T1000 (cell line): ENCODE measurements at places on chromosomes 2 and 18.
A peak's percentile ranks its signal among the peaks of the same experiment; 100 is the strongest.

GRCh38 chr2:84939426-84940087 is 31.4 kb upstream of the KCMF1 start:
- no peak for DNase-seq

DNA sequence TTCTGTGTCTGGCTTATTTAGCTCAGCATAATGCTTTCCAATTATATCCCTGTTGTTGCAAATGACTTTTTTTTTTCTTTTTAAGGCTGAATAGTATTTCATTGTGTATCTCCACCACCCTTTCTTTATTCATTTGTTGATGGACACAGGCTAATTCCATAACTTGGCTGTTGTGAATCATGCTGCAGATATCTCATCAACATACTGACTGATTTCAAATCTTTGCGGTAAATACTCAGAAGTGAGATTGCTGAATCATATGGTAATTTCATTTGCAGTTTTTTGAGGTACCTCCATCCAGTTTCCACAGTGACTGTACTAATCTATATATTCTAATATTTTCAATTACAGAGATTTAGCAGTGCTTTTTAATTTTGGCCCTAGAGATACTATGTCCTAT is 266.2 kb downstream of the TMX3 start:
- no peak for DNase-seq

DNA sequence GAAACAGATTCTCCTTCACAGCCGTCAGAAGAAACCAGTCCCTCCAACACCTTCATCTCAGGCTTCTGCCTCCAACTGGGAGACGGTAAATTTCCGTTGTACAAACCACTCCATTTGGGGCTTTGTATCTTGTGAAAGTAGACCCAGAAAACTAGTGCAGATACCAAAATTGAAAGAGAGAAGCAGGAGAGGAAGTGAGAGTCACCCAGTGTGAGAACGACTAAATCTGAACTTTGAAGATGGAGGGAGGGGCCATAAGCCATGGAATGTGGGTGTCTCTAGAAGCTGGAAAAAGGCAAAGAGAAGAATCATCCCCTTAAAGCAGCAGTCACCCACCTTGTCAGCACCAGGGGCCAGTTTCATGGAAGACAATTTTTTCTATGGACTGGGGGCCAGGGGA is 88.3 kb upstream of the LRATD1 start:
- no peak for DNase-seq

GRCh38 chr2:240557101-240557751 is 562 bp downstream of the ANKMY1 start:
- no peak for DNase-seq

DNA sequence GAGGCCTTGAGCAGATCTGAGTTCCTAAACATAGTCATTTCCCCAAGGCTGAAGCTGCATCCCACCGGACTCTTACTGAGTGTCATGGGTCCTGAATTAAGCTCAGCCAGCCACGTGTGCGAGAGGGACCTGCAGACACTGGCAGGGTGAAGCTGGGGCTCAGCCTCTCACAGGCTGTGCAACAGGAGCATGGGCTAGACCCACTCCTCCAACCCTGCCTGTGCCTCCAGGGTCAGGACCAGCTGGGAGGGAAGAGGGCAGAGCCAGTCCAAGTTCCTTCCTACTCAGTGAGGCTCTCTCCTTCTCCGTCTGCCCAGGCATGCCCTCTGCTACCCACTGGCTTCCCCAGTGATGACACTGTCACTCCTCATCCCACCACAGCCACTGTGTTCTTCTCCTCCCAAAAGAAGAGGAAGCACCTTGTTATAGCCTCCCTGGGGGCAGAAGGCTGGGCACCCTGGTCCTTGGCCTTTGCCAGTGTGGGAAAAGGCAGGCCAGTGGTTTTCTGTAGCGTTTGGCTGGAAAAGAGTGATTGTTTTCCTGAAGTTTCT is 78.9 kb downstream of the KCNF1 start:
- DNase-seq = no peak

GRCh38 chr2:73003027-73003426 is 68.5 kb downstream of the SFXN5 start:
- no peak for DNase-seq

DNA sequence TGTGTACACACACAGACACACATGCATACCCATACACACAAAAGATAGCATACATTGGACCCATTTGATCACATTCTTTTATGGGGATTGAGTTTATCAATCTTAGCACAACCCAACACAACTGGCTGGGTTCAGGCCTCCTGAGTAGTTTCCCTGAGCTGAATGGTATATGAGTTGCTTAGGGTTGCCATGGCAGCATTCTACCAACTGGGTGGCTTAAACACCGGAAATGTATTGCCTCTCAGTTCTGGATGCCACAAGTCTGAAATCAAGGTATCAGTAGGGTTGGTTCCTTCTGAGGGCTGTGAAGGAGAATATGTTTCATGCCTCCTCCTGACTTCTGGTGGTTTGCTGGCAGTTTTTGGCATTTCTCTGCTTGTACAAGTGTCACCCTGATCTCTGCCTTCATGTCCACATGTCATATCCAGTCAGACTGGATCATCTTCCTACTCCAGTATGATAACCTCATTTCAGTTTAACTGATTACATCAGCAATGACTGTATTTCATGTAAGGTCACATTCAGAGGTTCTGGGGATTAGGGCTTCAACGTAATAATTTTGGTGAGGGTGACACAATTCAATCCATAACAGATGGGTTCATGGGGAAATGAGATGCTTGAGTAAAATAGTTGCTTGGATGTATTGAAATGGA is 212.7 kb downstream of the KCNE4 start:
- DNase-seq = no peak

DNA sequence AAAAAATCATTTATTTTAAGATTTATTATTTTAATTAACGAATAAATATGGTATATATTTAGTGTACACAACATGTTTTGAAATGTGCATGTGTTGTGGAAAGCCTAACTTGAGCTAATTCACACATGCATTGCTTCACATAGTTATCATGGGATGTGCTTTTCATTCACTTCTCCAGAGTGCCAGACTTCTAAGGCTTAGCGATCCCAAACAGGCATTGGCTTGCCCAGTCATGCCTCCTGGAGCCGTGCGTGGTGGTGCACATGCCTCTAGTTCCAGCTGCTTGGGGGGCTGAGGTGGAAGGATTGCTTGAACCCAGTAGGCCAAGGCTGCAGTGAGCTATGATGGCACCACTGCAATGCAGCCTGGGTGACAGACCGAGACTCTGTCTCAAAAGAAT is 40.5 kb downstream of the ARHGEF4 start:
- no peak for DNase-seq

DNA sequence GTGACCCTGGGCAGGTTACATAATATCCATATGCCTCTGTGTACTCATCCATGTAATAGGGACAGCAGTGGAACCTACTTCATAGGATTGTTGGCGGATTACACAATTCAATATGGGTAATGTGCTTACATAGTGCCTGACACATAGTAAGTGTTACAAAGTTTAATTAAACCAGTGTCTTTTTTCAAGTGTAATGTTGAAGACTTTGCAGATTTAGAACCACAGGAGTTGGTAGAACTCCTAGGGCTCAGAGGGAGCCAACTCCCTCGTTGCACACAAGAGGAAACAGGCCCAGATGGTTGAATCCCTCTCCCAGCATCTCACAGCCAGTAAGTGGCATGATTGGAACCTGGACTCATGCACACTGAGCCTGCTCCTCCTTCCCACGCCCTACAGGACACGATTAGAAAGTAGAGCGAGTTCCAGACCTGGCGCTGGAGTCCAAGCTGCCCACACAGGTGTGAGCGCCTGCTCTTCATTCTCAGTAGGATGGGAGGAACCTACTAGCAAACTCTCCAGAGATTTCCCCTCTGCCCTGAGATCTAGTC is 97.8 kb downstream of the VSNL1 start:
- no peak for DNase-seq

GRCh38 chr2:112493858-112494648 is 12.1 kb downstream of the TTL start:
- DNase-seq = peak; percentile 22

GRCh38 chr2:95352310-95353054 is 50.0 kb upstream of the FAHD2A start:
- DNase-seq = no peak

- no peak for DNase-seq
Measured at GRCh38 chr2:88054782-88055370, 707 bp downstream of the KRCC1 start.

DNA sequence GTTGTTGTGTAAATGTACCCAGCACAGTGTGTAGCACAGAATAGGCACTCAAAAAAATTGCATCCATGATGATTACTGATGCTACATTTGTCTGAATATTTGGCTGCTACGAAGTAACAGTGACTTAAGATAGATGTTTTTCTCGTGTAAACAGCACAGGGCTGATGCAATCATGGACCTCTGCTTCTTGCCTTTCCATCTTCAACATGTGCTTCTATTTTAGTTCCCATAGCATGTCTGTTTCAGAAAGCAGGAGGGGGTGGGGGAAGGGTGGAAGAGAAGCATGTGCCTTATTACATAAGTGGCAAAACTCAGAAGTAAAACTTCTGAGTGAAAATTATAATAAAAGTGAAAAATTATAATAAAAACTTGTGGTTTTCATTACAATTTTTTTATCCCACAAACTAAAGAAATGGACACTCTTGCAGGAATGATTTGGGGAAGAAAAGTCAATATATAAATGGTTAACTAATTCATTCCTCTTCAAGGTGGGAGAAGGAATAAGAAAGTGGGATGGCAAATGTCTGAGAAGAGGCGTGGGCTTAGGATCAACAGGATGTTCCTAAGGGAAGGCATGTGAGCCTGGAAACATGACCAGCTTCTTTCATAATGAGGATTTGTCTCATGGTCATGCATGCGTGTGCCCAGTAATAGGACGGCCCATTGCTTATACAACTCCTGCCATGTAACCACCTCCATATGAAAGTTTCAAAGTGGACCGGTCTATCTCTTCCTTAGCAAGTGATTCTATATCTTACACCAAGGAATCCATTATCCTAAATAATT is 27.2 kb downstream of the CCBE1 start:
- DNase-seq = no peak

DNA sequence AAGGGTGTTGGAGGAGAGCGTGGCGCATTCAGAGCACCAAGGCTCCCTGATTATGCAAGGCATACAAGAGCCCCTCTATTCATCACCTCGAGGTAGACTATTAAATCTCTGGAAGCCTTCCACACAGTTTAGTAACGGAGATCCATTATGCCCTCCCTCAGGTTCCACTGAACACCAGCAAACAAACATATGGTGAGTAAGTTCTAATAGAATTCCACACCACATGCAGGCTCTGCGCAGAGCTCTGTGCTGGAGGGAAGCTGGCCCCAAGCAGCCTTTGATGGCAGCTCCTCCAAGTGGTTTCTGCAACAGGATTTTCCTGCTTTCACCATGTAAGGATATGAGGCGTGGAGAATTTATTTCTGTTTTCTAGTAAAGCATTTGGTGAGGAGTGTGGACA is 238.6 kb downstream of the C1D start:
- DNase-seq = no peak

- no peak for DNase-seq
Measured at GRCh38 chr2:179595284-179595683, 266.1 kb downstream of the ZNF385B start.

- DNase-seq = no peak
Measured at GRCh38 chr18:9862686-9863085, 23.1 kb upstream of the TXNDC2 start.

DNA sequence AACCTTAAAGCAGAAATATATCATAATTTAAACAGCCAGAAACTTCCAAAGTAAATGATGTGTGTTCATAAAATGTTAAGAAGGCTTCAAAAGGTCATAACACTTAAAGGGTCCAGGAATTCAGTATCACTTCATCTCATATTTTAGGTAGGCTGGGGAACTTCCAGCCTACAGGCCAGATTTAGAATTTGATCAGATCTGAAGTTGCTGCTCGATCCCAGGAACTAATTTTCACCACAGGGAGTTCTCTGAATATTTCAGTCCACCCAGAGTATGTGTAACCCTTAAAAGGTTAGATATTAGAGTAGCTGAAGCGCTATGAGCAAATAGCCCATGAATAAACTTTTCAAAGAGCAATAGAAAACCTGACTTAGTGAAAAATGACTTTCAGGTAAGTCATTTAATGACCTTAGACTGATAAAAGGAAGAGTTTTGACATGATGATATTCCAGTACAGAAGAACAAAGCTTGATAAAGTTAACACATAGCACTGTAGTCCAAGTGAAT is 1.7 kb downstream of the WIPF1 start:
- DNase-seq = no peak

DNA sequence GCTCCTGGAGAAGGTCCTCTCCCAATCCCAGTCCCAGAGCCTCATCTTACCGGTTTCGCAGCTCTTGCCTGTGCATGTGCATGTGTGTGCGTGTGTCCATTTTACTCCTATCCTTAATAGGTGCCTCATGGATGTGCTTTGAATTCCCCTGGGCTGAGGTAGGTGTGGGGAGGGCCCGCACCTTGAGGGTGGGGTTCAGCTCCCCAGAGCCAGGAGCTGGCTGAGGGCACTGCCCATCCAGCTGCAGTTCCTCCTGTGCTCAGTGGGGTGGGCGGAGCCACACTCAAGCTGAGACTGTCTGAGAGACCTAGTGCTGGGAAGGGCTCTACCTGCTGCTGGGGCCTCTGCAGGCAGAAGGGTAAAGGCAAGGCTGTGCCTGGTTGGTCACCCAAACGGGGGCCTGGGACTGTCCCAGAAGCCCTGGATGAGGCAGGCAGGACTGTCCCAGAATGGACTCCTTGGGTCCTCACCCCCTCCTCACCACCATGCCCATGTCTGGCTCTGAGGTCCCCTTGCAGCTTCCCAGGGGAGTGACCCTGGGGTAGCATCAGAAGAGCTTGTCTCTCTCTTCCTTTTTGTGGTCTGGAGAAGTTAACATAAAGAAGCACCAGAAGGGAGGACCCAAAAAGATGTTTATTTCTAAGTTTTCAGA is 8.9 kb downstream of the GDF7 start:
- no peak for DNase-seq

- no peak for DNase-seq
Measured at GRCh38 chr2:69717861-69718273, 24.1 kb upstream of the ANXA4 start.
